ENCODE measurements at places on chromosomes 5 and 9. TPM values are rescaled to one million over a fixed set of nuclear protein-coding genes. Genes with fewer than 3 reads are reported as not detected.

DNA sequence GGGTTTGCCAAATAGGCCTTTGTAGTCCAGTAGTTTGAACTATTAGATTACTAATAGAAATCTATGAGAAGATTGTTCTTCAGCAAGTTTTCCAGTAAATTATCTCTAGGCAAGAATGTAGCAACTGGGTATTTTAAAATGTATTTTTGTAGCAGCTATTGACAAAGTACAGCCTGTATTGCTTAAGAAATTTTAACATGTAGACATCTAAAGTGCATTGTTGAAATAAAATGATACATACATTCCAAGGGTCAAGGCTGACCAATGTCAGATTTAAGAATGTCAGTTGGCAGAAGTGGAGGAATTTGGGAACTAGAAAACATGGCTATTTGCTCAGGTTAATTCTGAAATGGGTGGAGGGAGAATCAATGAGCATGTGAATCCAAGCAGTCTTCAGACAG, 57.5 kb upstream of the ZSWIM6 start:
- no peaks in the 10 kb centered on the region for H3K36me3 ChIP-seq
- DNase-seq: no peak
- peak overlapping the region; percentile 70 for H3K27ac ChIP-seq
- H3K27me3 ChIP-seq: no peaks in the 10 kb centered on the region

The PCDHB10 gene
- total RNA-seq: 2.0 TPM

The BBLN gene
- total RNA-seq: 47.9 TPM

The ENC1 gene
- 18.8 TPM for total RNA-seq

- no peak for DNase-seq
- H3K27ac ChIP-seq: no peak overlapping the region
- H3K27me3 ChIP-seq: no peaks in the 10 kb centered on the region
- H3K36me3 ChIP-seq: no peaks in the 10 kb centered on the region
These were observed 12.7 kb downstream of the CSF2 start for GRCh38 chr5:132086277-132086794.

DNA sequence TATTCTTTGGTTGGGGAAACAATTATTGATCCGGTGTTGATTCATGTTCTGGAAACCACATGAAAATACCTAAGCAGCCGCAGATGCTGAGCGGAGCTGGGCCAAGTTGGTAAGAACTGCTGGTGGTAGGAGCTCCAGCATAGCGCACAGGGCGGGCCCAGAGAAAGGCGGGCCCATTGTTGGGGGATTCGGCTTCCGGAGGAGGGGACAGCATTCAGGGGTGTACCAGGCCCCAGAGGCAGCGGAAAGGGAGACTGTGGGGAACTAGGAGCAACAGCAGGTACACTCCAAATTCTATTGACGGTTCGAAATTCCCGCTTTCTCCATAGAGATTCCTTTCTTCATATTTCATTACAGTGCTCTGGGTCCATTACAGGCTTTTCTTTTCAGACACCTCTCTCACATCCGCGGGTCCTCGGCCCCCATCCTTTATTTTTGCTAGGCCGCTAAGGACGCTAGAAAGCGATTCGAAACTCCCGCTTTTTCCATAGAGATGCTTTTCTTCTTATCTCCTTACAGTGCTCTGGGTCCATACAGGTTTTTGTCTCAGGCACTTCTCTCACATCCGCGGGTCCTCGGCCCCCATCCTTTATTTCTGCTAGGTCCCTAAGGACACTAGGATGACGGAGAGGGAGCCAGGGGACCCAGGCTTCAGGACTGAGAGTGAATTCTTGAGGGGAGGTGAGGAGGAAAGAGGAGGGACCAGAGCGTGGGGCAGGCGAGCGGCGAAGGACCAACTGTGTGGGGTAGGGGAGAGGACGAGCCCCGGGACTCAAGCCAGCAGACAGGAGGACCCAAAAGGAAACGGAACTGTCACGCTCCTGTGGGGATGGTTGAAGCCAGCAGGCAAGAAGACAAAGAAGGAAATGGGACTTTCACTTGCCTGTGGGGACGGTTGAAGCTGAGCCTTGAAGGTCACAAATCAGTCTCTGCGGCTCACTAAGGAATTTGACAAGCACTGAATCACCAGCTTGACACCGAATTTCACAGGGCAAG, at the start of gene CCDC152:
CCDC152 (plus strand) TSS at position 213 of the 996 bp plus-strand sequence. CDS start 2,304 bp downstream, outside the sequence.
- H3K36me3 ChIP-seq: no peaks in the 10 kb centered on the region
- H3K4me3 ChIP-seq: peak within 1 kb of the TSS; percentile 44
- no peak within 1 kb of the TSS for H3K27ac ChIP-seq
- peaks cover 7% of the 10 kb centered on the region for H3K4me1 ChIP-seq

DNA sequence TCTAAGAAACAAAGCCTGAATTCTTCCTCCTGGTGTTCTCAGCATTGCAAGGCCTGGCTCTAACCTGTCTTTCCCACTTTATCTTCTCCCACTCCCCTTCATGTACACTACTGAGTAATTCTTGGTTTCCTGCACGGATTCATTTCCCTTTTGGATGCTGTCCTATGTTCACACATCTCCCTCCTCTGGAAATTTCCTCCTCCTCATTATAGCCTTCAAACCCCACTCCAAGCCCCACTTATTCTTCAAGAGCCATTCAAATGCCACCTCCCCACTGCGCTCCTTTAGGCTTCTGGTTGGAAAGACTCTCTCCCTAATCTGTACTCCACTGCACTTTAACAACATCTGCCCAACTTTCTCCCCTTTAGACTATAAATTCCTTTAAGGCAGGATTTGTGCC, 28.2 kb upstream of the C5orf63 start:
- no peak overlapping the region for H3K4me3 ChIP-seq
- H3K27ac ChIP-seq: no peak overlapping the region
- DNase-seq: no peak

DNA sequence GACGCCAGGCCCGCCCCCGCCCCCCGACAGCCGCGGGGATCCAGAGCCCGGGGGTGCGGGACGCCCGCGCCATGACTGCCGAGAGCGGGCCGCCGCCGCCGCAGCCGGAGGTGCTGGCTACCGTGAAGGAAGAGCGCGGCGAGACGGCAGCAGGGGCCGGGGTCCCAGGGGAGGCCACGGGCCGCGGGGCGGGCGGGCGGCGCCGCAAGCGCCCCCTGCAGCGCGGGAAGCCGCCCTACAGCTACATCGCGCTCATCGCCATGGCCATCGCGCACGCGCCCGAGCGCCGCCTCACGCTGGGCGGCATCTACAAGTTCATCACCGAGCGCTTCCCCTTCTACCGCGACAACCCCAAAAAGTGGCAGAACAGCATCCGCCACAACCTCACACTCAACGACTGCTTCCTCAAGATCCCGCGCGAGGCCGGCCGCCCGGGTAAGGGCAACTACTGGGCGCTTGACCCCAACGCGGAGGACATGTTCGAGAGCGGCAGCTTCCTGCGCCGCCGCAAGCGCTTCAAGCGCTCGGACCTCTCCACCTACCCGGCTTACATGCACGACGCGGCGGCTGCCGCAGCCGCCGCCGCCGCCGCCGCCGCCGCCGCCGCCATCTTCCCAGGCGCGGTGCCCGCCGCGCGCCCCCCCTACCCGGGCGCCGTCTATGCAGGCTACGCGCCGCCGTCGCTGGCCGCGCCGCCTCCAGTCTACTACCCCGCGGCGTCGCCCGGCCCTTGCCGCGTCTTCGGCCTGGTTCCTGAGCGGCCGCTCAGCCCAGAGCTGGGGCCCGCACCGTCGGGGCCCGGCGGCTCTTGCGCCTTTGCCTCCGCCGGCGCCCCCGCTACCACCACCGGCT, 1.0 kb downstream of the FOXE1 start:
- peaks cover 22% of the 10 kb centered on the region for H3K4me1 ChIP-seq
- H3K4me3 ChIP-seq: peak overlapping the region; percentile 46
- peaks cover 96% of the 10 kb centered on the region for H3K27me3 ChIP-seq
- H3K36me3 ChIP-seq: no peaks in the 10 kb centered on the region

All from lower lobe of right lung (tissue), 2 donors.